ENCODE measurements at places on chromosomes 2 and 18.

- DNase-seq: no peak
These were observed 150.7 kb downstream of the THADA start for GRCh38 chr2:43444989-43445645.

GRCh38 chr18:24543795-24544498 lies 83.5 kb downstream of the HRH4 start:
- DNase-seq: no peak

DNA sequence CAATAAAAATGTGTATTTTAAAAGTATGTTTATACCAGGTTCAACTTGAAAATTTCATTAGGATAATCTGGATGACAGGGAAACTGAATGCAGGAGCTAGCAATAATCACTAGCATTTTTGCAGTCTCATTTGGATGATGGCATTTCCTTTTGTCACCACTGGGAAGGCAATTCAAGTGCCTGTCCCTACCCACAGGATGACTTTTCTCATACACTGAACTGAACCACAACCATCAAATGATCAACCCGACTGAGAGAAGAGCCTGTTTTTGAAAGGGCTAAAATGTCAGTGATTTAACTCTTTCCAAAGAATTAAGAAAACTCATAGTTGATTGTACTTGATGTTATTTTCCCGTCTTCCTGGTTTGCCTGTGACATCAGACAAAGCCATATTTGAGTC lies 115.0 kb downstream of the FAM124B start:
- no peak for DNase-seq

- DNase-seq: no peak
These were observed 115.2 kb downstream of the EXOC6B start for GRCh38 chr2:72710418-72711152.

- no peak for DNase-seq
These were observed 98.5 kb upstream of the DOCK10 start for GRCh38 chr2:225140723-225141122.

DNA sequence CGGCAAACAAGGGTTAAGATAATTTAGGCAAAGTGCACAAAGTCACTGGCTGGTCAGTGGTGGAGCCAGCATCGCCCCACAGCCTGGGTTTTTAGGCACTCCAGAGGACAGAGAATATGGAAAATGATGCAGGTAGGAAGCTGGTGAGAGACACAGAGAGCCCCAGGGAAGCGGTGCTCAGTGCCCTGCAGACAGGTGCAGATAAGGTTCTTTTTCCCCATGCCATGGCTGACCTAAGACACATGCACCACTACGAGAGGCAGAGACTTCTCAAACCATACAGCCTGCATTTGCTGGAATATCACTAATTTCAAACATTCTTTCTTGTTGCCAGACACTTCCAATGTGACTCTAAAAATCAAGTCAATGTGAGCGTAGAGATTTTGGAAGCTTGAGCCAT lies 205.7 kb upstream of the APCDD1 start:
- DNase-seq: no peak
